ENCODE measurements at places on chromosomes 5 and 9. TPM values are rescaled to one million over a fixed set of nuclear protein-coding genes. Genes with fewer than 3 reads are reported as not detected.

PRPF4 gene
- total RNA-seq: 34.4 TPM

CDH6 gene
- 66.2 TPM for total RNA-seq

MGAT1 gene
- total RNA-seq: 88.5 TPM

DNA sequence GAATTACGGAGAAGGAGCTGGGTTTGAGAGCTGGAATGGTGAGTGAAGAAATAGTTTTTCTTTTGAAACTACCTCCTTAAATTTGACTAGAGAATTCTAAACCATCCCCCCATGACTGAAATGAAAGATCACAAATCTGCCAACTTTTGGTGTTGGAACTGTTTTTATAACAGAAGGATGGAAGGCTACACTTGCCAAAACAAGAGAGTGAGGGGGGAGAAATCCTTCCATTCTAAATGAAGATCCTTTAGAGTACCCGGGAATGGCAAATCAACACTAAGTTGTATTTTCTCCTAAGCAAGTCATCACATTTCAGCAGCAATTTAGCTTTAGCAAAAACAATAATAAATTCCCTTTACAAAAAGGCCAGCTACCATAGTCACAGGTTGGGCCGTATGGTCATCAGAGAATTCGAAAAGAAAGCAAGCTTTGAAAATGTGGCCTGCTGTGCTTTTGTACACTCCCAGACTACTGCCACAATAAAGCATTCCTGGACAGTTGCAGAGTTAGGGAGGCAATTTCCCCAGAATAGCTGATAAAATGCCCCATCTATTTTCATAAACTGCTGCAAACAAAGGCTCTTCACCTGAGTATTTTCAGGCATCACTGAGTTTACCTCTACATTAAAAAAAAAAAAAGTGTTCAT is 25.0 kb upstream of the FREM1 start:
- DNase-seq: no peak

DNA sequence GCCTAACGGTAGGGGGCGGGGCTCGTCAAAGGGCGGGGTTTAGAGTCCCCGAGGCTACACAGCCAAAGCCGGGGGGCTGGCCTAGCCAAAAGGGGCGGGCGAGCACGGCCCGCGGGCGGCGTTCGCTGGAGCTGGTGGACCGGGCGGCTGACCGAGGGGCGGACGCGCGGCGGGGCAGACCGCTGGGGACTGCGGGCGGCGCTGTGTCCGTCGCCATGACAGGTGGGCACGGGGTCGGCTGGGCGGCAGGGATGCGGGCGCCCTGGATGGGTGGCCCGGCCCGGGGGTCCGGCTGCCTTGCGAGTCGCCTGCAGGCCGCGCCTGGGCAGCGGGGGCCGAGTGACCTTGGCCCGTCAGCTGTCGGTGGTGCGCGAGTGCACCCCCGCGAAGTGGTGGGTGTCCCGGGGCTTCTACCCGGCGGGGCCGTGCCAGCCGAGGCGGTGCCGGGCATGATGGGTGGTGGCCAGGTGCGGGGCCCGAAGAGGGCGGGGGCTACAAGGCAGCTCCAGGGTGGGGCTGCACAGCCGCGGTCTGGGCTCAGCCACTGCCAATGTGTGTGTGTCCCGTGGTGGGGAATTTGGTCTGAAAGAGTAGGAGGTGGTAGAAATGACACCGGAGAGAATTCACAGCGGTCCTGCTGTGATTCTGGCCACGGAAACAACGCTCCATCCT is at the start of gene CARD19:
CARD19 (plus strand) TSS at position 87 of the 672 bp plus-strand sequence; CDS start at position 216, 129 bp downstream.
- DNase-seq: no peak

- DNase-seq: no peak
These were observed 1247.4 kb downstream of the EFNA5 start for GRCh38 chr5:106423109-106423897.

DNA sequence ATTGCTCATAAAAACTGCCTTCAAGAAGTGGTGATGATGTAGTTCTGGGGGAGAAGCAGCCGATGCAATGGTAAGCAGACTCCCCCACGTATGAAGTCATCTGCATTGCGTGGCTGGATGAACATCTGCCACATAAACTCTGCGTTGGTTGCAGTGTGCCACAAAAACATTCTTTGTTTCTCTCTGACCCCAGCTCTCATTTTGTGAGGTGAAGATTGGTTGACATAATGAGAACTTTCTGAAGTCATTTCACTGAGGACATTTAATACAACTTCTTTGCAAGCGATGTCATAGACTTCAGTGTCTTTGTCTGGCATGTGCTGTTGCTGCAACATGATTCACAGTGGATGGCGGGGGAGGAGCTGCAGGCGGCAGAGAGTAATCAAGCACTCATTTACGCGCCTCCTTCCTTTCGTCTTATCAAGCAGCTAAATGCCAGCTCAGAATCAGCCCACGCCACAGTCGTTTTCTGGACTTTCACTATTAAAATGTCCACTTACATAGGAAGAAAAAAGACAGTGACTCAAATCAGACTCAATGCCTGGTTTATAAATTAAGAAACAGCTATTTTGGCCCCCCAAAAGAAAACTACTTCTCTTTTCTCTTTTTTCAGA is 91.5 kb upstream of the NFIL3 start:
- DNase-seq: peak; percentile 81

Measured in kidney epithelial cell (primary cell).